Stomach (tissue), 19 donors: ENCODE measurements at places on chromosomes 5 and 9. TPM values are rescaled to one million over a fixed set of nuclear protein-coding genes. Genes with fewer than 3 reads are reported as not detected.

The GFPT2 gene
- total RNA-seq: 24.4 TPM

The OR1L4 gene
- not detected for total RNA-seq

The CNTNAP3B gene
- total RNA-seq: 29.2 TPM

The LURAP1L gene
- total RNA-seq: 28.1 TPM

- peaks cover 10% of the 10 kb centered on the region for H3K4me1 ChIP-seq
- DNase-seq: no peak
- no peak overlapping the region for H3K4me3 ChIP-seq
Measured at GRCh38 chr9:128151309-128152132, 2.3 kb downstream of the LCN2 start.

DNA sequence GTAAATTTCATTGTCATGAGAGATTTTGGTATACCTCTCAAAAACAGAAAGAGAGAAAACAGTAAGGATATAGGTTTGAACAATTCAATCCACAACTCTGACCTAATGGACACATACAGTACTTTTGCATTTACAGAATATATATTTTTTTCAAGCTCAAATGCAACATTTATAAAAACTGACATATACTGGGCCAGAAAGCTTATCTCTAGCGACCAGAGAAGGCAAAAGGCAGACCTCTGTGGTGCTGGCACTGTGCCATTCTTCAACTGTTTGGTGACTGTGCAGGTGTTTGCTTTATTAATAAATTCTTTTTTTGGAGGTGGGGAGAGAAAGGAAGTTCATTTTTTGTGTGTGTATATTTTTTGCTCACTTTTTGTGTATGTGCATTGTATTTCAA lies 6.0 kb upstream of the PLAC8L1 start:
- peaks cover 12% of the 10 kb centered on the region for H3K36me3 ChIP-seq
- peak; percentile 52 for DNase-seq
- no peaks in the 10 kb centered on the region for H3K4me1 ChIP-seq
- H3K4me3 ChIP-seq: no peak overlapping the region
- H3K27ac ChIP-seq: no peak overlapping the region
- H3K27me3 ChIP-seq: no peaks in the 10 kb centered on the region

GRCh38 chr9:106304401-106304920 lies 558.5 kb upstream of the ZNF462 start:
- no peak overlapping the region for H3K27ac ChIP-seq
- H3K36me3 ChIP-seq: no peaks in the 10 kb centered on the region
- DNase-seq: no peak
- no peaks in the 10 kb centered on the region for H3K27me3 ChIP-seq
- no peaks in the 10 kb centered on the region for H3K4me1 ChIP-seq
- H3K4me3 ChIP-seq: no peak overlapping the region

DNA sequence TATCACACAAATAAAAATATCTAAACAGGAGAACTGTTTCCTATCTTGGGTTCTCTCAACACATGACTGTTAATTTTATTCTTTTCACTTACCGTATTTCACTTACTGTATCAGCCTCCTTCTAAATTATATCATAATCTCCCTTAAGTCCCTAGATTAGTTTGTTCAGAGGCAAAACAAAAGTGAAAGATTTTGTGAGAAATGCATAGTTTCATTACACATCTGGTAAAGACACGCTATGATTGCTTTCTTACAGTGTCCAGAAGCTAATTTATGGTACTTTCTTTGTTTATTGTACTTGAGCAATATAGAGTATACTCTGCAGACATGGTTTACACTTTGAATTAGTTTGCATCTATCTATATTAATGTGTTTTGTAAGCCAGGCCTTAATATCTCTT lies 159.7 kb upstream of the TLX3 start:
- no peaks in the 10 kb centered on the region for H3K27me3 ChIP-seq
- no peaks in the 10 kb centered on the region for H3K4me1 ChIP-seq
- no peak overlapping the region for H3K27ac ChIP-seq
- no peaks in the 10 kb centered on the region for H3K36me3 ChIP-seq
- DNase-seq: no peak

GRCh38 chr5:67192719-67193438 lies 3.7 kb downstream of the CD180 start:
- no peaks in the 10 kb centered on the region for H3K36me3 ChIP-seq
- H3K4me3 ChIP-seq: no peak overlapping the region
- H3K27ac ChIP-seq: no peak overlapping the region
- no peak for DNase-seq
- no peaks in the 10 kb centered on the region for H3K27me3 ChIP-seq

GRCh38 chr9:4143936-4144717 lies 155.7 kb downstream of the GLIS3 start:
- H3K36me3 ChIP-seq: no peaks in the 10 kb centered on the region
- peak overlapping the region; percentile 51 for H3K27ac ChIP-seq
- no peak overlapping the region for H3K4me3 ChIP-seq
- H3K4me1 ChIP-seq: peaks cover 44% of the 10 kb centered on the region
- DNase-seq: no peak
- no peaks in the 10 kb centered on the region for H3K27me3 ChIP-seq

DNA sequence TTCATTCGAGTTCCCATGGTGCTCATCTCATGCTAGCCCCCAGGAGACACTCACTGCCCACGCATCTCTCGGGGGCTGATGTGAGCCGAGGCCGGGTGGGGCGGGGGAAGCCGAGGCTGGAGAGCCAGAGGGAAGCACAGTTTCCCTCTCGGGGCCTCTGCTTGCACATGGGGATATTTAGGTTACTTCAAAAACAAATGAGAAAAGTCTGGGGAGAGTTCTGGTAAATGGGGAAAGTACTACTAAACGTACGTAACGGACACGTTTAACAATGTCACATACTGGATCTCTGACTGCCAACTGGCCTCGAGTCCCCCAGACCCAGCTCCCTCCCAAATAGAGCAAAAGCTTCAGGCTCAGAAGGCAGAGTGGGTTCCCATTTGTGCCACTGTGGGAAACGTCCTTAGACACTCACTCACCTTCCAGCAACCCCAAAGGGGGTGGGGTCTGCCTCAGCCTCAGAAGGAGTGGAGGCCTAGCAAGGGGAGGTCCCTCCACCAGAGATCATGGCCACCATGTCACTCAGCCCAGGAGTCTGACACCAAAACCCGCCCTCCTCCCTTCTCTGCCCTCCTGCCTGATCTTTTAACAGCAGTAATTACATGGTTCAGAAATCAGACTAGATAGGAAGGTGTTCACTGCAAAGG lies 33.8 kb upstream of the NTNG2 start:
- H3K27ac ChIP-seq: no peak overlapping the region
- no peak for DNase-seq
- no peaks in the 10 kb centered on the region for H3K4me1 ChIP-seq

DNA sequence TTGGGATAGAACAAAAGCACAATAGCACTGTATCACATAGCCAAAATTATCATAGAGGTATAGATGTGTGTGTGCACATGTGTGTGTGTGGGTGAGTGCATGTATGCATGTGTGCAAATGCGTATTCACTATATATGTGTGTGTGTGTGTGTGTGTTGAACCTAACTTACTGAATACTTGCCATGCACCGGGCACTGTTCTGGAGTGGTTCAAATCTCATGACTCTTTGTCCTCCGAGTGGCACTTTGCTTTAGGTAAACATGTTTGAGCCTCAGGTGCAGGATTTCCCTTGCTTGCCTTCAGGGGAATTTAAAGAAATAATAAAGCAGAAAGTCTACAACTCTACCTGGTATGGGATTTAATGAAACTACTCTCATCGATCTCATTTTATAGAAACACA lies 183.5 kb upstream of the GDNF start:
- H3K27ac ChIP-seq: no peak overlapping the region
- H3K36me3 ChIP-seq: no peaks in the 10 kb centered on the region
- no peak overlapping the region for H3K4me3 ChIP-seq
- no peaks in the 10 kb centered on the region for H3K27me3 ChIP-seq
- H3K4me1 ChIP-seq: no peaks in the 10 kb centered on the region

DNA sequence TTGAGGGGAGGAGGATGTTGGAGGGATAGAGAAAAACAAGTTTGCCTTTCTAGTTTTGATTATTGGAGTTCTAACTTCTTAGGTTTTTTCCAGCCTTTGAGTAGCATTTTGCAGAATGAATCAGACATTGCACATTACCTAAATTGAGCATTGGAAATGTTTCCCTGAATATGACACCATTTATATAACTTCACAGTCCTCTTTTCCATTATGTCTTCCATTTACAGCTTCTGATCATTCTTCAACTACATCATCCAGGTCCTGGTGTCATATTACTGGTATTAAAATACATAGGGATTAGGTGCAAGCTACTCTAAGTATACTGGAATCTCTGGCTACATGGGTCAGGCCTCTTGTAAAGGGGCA lies 286.1 kb downstream of the ARHGAP26 start:
- no peaks in the 10 kb centered on the region for H3K27me3 ChIP-seq
- peaks cover 46% of the 10 kb centered on the region for H3K4me1 ChIP-seq
- H3K4me3 ChIP-seq: no peak overlapping the region
- H3K27ac ChIP-seq: no peak overlapping the region

DNA sequence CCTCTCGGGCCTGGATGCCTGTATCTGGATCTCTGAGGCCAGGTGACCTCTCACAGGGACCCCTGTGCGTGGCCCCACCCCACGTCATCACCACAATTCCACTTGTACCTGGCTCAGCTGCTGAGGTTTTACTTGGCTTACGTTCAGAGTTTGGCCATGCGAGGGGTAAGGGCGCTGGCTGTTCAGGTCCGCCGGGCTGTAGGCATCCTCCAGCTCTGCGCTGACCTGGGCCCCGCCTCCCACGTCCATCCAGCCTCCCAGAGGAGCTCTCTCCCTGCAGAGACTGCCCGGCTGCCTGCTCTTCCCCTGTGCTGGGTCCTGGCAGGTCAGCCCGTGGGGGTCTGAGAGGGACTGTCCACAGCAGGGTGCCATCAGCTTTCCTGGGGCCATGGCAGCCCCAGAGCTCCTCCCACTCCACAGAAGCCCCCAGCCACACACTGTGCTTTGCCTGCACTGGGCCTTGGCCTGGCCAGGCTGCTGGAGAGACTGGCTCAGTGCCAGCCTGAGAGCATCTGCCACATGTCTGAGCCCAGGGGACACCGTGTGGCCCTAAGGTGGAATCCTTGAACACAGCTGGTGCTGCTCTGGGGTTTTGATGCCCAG lies 43.6 kb downstream of the SLC6A3 start:
- H3K27ac ChIP-seq: no peak overlapping the region
- no peak overlapping the region for H3K4me3 ChIP-seq
- no peak for DNase-seq
- peaks cover 50% of the 10 kb centered on the region for H3K27me3 ChIP-seq
